ENCODE measurements at places on chromosomes 3 and 15.

- DNase-seq = peak; percentile 61
These were observed 619 bp downstream of the TTBK2 start for GRCh38 chr15:42919799-42920518.

DNA sequence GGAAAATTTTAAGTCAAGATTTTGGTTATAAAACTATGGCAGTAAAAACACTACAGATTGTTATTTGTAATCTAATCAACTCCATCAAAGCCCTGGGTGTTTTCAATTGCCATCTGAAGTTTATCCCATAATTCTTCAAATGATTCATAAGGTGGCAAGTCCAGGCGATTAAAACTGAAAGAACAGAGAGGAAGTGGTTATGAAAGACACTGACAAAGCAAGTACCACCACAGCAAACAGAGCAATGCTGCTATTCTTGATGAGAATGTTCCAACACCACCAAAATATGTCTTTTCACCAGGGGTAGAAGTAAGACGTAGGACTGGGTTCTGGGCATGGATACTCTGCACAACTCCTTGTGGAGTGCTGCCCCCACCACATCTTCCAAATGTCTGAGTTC lies 86.9 kb upstream of the PRTG start:
- peak; percentile 41 for DNase-seq

DNA sequence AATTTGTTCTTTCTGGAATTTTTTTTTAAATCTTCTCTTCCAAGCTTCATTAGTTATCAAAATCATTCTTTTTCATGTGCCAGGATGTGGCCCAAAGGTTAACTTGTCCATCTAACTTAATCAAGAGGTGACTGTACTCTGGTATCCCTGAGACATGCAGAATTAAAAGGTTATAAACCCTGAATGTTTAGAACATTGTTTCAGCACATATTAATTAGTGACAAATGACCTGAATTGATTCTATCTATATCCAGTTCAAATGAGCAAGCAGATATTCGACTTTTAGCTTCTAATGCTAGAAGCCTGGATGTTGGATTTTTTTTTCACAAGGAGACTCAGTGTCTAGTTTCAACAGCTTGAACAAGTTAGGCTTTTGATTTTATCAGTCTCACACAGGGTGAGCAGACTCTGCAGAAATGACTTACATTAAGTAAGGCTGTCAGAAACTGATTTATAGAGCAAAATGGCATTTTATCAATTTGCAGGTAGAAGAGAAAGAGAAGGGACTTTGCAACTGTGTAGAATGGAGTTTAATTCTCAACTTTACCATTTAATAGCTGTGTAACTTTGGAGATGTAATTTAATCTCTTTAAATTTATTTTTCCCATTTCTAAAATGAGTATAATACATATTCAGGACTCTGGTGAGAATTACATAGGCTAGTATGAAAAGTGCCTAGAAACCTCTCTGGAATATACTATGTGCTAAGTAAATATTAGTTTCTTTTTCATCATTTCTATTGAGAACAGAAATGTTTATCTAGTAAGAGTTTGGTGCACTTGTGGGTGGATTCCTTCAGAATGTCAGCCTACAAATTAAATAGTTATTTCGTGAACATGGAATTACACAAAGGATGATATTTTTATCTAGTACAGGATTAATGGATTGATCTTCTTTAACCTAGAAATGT lies 100.0 kb downstream of the ALCAM start:
- DNase-seq = no peak

- no peak for DNase-seq
These were observed 57.1 kb upstream of the ETV5 start for GRCh38 chr3:186166036-186166435.

DNA sequence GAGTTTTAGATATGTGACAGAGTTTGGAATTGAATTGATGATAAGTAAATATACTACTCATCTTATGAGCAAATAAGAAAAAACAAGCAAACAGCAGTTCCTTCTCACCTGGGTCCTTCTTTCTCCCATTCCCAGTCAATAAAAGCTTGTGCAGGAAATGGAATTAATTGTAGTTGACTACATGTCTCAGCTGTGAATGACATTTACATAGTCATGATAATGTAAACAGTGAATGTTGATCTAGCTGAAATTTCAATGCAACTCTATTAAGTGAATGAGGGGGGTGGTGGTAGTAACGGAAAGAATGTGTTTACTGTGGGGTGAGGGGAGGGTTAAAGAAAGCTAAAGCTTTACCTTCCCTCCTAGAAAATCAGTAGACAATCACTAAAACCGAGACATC lies 76.2 kb downstream of the NFKBIZ start:
- no peak for DNase-seq

DNA sequence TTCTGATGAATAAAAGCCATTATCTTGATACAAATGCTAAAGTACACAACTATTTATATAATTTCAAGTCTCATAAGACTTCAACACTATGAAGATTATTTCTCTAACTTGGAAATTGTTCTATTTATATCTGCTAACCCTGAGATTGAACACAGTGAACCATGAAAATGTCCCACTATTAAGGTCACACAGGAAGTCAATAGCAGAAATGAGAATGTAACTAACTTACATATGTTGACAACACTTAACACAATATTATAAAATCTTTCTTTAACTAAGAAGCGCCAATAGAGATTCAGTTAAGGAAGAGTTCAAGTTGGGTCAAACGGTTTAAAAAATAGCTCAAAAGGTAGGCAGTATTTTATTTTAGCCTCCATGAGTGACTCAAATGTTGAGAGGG lies 551.8 kb upstream of the CBLB start:
- no peak for DNase-seq

GRCh38 chr3:126156468-126156867 lies 23.9 kb downstream of the ALDH1L1 start:
- DNase-seq = no peak

GRCh38 chr15:32682977-32683630 lies 34.7 kb upstream of the GREM1 start:
- no peak for DNase-seq

- DNase-seq = no peak
These were observed 70.4 kb upstream of the ATP11B start for GRCh38 chr3:182722907-182723306.

DNA sequence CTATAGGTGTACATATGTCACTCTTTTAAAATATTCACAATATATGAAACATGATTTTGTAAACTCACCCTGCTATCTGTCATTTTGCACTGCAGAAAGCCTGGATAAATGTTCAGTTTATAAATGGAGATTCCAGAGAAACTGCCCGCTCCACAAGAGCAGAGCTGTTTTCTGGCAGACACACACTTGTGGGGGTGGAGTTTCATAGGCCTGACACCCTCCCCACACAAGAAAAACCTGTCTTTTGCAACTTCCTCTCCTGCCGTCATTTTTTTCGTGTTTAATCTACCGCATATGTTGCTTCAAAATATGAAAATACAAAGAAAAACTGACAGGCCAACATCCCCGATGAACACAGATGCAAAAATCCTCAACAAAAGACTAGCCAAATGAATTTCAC lies 479.0 kb downstream of the GABRG3 start:
- no peak for DNase-seq

DNA sequence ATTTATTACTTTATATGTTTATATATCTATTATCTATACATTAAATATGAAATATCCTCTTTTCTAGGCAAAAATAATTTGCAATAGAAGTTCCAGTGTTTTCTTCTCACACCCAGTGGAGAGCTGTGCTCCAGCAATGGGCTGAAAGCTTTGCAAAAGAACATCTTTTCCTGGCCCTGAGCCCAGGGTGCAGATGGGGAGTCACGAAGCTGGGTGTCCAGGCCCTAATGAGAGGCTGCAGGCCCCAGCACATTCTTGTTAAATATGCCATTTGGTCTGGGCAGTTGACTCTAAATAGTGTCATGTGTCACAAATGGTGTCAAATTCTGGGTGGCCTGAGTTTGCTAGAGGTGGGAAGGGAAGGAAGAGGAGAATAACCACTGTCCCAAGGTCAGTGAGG lies 5.7 kb downstream of the NTRK3 start:
- DNase-seq = no peak

DNA sequence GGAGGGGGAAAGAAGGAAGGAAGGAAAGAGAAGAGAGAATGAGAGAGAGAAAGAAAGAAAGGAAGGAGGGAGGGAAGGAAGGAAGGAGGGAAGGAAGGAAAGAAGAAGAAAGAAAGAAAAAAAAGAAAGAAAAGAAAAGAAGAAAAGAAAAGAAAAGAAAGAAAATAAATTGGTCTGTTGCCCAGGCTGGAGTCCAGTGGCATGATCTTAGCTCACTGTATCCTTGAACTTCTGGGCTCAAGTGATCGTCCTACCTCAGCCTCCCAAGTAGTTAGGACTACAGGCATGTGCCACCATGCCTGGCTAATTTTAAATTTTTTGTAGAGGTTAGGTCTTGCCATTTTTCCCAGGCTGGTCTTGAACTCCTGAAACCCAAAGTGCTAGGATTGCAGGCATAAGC lies 11.6 kb upstream of the RNF7 start:
- no peak for DNase-seq

DNA sequence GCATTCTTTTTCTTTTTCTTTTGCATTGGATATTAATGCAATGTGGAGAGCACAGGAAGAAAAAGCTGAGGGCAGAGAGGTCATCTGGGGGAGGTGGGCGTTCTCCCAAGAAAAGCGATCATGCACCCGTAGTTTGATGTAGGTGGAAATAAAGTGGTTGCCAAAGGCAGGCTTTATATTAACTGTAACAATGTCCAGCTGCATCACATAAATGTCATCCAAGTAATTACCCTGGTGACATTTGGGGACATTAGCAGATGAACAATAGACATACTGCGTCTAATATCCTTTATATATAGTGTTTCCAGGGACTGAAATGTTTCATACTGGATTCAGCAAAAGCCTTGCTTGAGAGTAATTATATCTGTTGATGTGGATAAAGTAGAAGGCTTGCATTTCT lies 135.5 kb downstream of the CNTN6 start:
- DNase-seq = no peak

DNA sequence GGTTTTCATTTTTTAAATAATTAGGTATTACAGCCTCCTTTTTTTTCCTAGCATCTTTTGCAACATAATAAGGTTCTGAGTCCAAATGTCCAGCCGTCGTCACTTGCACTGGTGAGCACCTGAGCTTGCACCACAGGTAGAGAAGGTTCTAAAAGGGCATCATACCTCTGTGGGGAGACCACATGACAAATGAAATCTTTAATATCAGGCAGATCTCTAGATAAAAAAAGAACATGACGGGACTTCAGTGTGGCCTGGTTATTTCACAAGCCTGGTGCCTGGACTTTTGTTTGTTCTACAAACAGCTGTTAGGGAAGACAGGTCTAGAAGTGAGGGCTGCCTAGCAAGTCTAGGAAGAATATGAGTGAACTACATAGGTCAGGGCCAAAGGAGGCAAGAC lies 3.6 kb downstream of the ZBED2 start:
- DNase-seq = no peak

DNA sequence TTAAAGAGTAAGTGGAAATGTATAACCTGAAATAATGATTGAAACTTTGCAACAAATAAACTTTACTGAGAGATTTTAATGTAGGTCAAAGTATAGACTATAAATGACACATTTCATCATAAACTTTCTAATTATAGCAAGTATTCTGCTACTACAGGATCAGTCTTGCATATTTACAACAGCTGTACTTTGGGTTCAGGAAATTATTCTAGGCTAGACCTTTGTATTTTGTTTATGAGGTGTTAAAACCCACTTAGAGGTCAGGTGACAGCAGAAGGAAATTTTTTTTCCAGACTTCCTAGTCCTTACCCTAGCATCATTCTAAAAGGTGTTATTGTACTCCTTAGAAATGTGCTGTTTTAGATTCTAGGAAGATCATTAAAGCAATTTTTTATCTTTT lies 2.3 kb downstream of the RNF7 start:
- no peak for DNase-seq

GRCh38 chr15:74422652-74423430 lies 10.9 kb downstream of the SEMA7A start:
- DNase-seq = peak; percentile 55

GRCh38 chr15:41746802-41747201 lies 27.5 kb upstream of the MAPKBP1 start:
- DNase-seq = peak; percentile 9

DNA sequence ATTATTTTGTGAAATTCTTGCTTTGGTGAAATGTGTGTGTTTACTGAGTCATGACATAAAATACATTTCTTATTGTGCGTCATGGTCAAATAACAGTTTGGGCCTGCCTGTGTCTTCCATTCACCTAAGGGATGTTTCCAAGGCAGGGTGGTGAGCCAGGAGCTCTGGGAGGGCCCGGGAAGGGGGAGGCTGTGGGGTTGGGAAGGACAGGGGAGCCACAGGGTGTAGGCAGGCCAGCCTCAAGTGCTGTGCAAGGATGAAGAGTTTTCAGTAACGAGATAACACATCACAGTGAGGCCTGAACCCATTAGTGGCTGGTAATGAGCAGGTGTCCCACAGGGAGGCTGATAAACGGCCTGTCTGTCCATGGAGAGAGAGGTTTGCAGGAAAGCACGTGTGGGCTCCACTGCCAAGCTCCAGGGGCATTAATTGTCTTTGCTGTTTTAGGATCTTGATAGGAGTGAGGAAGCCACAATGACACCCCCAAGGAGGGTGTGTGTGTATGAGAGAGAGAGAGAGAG lies 35.6 kb upstream of the SEC13 start:
- peak; percentile 54 for DNase-seq

DNA sequence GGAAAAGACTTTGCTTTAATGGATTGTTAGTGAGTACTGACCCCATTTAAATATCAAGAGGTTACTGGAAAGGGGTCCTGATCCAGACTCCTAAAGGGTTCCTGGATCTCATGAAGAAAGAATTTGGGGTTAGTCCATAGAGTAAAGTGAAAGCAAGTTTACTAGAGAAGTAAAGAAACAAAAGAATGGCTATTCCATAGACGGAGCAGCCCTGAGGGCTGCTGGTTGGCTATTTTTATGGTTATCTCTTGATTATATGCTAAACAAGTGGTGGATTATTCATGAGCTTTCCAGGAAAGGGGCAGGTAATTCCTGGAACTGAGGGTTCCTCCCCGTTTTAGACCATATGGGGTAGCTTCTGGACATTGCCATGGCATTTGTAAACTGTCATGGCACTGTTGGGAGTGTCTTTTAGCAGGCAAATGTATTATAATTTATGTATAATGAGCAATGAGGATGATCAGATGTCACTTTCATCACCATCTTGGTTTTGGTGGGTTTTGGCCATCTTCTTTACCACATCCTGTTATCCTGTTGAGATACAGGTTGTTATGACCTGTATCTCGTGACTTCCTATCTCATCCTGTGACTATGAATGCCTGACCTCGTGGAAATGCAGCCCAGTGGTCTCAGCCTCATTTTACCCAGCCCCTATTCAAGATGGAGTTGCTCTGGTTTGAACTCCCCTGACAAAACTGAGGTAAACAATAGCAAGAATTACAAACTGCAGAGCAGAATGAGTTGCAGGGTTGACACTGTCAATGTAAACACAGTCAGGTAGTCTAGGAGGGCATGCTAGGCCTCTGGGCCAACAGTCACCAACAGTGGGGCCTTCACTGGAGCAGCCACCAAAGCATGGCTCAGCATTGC lies 10.3 kb upstream of the GPR160 start:
- DNase-seq = no peak

Data from hematopoietic multipotent progenitor cell treated with erythropoietin and hydrocortisone succinate and interleukin-3 and kit ligand, for 4 days (in vitro differentiated cells).